ENCODE measurements at places on chromosomes 11 and 22.

GRCh38 chr11:4134806-4135205, 40.2 kb downstream of the RRM1 start:
- no peak for DNase-seq

GRCh38 chr11:92839450-92839849, 130.0 kb upstream of the MTNR1B start:
- DNase-seq: no peak

GRCh38 chr11:117560780-117561530, 233.3 kb downstream of the CEP164 start:
- no peak for DNase-seq

DNA sequence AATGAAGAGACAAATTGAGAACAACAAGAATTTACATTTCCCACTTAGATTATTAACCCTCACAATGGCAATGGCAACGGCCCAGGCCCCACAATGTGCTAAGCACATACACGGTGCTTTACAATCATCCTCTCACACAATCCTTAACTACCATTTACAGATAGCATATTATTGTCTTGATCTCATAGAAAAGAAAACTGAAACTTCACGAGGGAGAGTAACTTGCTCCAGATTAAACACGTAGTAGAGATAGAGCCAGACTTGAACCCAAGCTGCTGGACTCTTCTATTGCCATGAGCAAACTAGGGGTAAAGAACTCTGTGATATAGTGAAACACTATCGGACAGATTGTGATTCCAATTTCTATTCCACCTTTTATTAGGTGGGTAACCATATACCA, 665.1 kb downstream of the DLG2 start:
- DNase-seq: no peak

DNA sequence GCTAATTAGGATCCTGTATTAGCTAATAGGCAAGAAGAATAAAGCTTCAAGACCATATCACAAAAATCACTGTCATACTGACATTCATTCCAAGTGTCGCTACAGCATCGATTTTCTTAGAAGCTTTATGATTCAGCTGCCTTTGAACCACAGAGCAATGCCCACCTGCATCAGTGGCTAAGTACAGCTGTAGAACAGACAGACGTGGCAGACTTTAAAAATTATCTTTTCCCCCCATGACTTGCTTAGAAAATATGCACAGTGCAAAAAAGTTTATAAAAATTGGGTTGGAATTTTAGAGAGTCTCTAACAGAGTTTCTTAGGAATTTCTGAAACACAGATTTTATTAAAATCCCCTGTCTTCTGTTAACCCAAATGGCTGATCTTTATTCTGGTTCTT, 120.8 kb downstream of the CADM1 start:
- no peak for DNase-seq

- no peak for DNase-seq
Measured at GRCh38 chr22:26891429-26891828, 234.0 kb downstream of the MIAT start.

DNA sequence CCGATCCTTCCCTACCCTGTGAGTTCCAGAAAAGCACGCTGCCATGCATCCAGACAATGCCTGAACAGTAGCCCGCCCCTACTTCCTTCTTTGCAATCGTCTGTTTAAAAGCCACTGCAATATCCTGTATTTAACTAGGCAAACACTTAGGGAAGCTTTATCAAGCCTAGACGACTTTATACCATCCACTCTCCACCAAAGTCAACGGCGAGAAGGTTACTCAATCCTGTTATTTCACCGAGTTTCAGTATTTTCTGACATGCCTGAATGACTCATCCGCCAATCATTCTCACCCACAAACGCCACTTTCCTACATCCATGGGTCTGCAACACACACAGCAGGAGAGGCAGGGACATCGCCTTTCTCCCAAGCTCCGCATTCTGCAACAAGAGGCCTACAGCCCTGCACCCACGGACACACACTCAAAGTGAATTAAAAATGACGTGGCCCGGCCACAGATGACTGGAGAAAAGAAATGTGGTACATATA, 9.3 kb downstream of the CELSR1 start:
- DNase-seq: no peak

GRCh38 chr11:2701230-2701629, 1.4 kb upstream of the KCNQ1OT1 start:
- DNase-seq: no peak

DNA sequence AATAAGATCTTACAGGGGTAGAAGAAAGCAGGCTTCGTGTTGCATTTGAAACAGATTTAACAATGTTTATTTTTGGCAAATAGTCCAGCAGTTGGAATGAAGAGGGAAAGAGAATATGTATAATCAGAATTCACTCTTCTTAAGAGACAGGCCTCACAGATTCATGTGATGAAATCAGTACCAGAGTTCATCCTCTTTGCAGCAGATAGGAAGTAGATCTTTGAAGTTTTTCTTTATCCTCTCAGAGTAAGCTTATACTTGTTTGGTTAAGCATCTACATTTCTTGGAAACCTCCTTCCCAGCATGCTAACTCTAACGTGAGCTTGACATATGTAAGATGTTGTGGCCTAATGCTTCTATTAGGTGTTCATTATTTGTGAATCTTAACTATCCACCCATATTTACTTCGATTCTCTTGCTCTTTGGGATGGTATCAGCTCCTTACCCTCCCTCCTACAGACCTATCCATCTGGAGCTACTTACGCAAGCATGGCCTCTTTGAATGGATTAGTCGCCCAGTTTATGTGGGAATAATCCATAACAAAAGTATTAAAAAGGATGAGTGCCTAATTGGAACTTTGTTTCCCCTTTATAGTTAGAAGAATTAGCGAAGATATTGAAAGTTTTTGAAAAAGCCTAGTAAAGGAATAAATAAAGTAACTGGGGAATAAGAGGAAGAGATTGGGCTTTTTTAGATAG, 80.1 kb downstream of the PRMT3 start:
- DNase-seq: no peak

- DNase-seq: no peak
Measured at GRCh38 chr22:21599053-21599893, 30.5 kb downstream of the YDJC start.

DNA sequence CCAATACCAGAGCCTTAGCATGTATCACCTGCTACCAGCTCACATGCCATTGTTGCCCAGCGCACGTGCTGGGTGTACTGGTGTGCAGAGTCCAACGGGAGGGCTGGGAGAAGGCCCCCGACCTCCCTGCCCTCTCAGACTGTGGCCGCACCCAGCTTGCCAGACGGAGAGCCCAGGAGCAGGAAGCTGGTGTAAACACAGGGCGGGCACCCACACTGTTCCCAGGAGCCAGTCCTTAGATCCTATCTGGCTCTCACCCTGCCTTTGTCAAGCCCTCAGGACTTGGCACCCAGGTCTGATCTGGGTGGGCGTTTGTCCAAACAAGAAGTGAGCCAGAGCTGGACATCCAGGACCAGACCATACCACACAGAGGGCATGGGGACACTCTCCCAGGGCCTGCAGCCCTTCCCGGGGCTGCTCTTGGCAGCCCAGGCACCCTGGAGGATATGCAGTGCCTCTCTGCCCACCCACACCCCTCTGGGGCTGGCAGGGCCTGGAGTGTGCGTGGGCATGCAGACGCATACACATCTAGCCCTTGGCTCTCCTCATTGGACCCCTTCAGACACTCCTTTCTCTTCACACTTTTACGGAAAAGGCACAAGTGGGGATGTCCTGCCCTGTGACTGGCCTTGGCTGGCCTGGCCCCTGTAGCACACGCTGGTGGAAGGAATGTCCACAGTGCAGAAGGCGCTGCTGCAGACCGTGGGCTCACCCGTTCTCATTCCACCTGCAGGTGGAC, 19.9 kb upstream of the CLDN5 start:
- DNase-seq: no peak

GRCh38 chr11:60377401-60378136, 763 bp upstream of the MS4A7 start:
- no peak for DNase-seq

GRCh38 chr11:75663808-75664207, 5.0 kb downstream of the MAP6 start:
- DNase-seq: no peak

- DNase-seq: no peak
Measured at GRCh38 chr22:46390652-46391301, 55.3 kb downstream of the TRMU start.

- no peak for DNase-seq
Measured at GRCh38 chr11:93529707-93530467, 13.3 kb downstream of the SMCO4 start.

DNA sequence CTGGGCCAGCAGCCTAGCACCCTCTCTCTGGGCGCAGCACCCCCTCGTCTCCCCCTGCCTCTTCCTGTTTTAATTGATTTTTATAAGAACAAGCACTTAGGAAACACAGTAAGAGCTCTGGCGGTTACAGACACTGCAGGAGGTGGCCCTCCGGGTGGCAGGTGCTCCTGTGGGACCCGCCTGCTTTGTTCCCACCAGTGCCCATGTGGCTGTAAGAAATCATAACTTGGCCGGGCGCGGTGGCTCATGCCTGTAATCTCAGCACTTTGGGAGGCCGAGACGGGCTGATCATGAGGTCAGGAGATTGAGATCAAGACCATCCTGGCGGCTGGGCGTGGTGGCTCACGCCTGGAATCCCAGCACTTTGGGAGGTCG, 18.4 kb downstream of the TSPAN4 start:
- DNase-seq: no peak

DNA sequence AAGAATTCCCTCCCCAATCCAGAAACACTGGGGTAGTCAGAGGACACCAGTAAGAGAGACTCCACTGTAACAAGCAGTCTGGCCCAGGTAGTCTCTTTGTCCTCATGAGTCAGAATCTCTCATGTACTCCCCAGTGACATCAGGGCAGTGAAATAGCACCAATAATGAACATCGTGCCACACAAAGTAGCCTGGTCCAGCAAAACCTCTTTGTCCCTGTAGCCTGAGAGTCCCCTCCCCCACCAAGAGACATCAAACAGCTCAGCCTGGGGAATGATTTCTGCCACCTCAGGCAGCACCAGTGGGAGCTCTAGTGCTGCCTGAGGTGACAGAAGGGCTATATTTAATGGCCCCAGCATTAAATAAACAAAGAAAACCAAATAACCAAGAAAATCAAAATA, 88.1 kb downstream of the SBF2 start:
- DNase-seq: no peak

GRCh38 chr11:79198898-79199250, 242.0 kb downstream of the TENM4 start:
- no peak for DNase-seq

DNA sequence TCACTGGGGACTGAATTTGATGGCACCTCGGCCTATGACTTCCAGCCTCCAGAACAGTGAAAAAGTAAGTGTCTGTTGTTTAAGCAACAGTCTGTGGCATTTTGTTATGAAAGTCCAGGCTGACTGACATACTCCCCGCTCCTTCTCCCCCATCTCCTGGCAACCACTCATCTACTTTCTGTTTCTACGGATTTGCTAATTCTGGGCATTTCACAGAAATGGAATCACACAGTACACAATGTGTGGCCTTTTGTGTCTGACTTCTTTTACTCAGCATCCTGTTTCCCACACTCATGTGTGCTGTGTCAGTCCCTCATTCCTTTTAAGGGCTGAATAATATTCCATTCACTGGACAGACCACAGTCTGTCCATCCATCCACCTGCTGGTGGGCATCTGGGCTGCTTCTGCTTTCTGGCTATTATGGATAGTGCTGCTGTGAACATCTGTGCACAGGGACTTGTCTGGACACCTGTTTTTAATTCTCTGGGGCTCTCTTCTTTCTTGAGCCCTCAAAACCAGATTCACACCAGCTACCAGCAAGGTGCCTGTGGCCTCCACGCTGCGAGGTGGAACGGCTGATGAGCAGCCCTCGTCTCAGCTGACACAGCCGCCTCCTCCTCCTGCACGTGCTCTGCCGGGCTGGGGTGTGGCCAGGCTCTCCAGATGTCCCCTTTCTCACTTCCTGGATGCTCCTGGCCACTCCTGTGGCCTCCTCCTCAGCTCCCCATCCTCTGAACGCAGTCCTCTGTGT, 333.1 kb downstream of the CTTN start:
- DNase-seq: no peak

- no peak for DNase-seq
Measured at GRCh38 chr11:120131941-120132644, 5.8 kb downstream of the TRIM29 start.

GRCh38 chr11:10797001-10797400, 11.7 kb downstream of the EIF4G2 start:
- no peak for DNase-seq

- DNase-seq: no peak
Measured at GRCh38 chr22:27460591-27461347, 340.8 kb downstream of the MN1 start.

DNA sequence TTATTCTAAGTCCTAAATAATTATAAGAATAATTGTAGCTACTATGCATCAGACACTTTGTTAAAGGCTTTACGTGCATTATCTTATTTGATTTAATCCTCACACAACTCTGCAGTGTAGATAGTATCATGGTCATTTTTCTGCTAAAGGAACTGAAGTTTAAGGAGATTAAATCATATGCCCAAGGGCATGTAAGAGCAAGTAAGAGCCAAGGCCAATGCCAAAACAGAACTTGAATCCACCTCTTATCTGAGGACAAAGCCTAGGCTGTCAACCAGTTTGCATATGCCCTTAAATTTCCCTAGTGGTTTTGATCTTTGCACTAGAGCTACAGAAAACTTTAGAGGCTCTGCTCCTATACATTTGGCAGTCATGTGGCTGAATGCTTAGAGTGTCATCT, 65.6 kb upstream of the OR5AK2 start:
- no peak for DNase-seq

GRCh38 chr22:49412236-49412635, 415.4 kb downstream of the BRD1 start:
- DNase-seq: no peak

GRCh38 chr11:100703801-100704575, 16.9 kb downstream of the ARHGAP42 start:
- DNase-seq: no peak

DNA sequence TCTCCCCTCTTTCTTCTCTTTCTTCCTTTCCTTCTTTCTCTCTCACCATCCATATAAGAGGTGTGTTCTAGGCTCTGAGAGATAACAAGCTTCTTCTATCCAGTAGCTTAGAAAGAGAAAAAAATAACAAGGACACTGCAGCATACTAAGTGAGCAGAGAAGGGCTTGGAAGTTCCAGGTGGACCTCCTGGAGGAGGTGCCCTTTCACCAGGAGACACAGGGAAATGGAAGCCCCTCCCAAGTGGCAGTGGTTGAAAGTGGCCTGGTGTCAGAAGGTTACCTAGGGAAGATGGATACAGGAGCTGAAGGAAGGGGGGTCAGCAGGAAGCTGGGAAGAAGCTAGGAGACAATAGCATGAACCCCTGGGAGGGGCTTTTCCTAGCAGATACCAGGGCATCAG, 5.5 kb downstream of the DCHS1 start:
- DNase-seq: no peak

- no peak for DNase-seq
Measured at GRCh38 chr11:128399251-128400121, 187.9 kb downstream of the ETS1 start.

Measured in effector memory CD4-positive, alpha-beta T cell (primary cell).